ENCODE measurements at places on chromosomes 13 and 19.

DNA sequence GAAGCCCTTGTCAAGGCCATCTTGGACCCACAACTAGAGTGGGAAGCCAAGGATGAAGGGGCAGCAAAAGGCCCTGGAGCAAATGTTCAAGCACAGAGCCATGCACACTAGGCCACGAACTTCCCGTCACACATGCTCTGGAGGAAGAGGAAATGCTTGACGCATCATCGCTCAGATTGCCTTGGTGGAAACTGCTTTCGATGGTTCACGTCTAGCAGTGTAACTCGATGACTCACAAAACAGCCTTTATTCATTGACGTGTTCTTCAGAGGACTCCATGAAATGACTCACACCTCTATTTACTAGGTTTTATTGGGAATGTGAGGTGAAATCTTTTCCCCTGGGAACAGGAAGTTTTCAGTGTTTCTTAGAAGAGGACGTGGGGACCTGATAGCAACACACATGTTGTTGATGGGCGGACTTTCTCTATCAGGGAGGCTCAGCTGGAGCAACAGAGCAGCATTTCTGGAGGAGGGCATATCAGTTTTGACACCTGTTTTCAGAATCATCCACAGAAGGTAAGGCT, 79.8 kb upstream of the FLT1 start:
- no peak for DNase-seq

GRCh38 chr13:41590122-41590521, 132.8 kb downstream of the RGCC start:
- DNase-seq: no peak

DNA sequence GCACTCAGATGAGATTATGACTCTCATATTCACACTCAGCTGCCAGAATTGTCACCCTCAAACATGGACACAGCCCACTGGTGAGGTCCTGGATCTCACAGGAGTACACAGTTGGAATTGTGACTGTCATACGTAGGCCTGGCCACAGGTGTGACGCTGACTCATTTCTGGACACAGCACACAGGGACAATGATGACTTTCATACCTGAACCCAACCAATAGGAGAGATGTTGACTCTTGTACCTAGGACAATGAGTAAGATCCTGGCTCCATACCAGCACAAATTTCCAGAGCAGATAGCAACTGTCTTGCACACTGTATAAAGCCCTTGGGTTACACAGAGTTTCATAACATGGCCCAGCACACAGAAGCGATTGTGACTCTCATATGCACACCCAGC, 46.4 kb downstream of the ZNF85 start:
- DNase-seq: no peak

- no peak for DNase-seq
These were observed 113.3 kb upstream of the SOX1 start for GRCh38 chr13:111953546-111954178.

- no peak for DNase-seq
These were observed 84.7 kb downstream of the KL start for GRCh38 chr13:33100886-33101285.

DNA sequence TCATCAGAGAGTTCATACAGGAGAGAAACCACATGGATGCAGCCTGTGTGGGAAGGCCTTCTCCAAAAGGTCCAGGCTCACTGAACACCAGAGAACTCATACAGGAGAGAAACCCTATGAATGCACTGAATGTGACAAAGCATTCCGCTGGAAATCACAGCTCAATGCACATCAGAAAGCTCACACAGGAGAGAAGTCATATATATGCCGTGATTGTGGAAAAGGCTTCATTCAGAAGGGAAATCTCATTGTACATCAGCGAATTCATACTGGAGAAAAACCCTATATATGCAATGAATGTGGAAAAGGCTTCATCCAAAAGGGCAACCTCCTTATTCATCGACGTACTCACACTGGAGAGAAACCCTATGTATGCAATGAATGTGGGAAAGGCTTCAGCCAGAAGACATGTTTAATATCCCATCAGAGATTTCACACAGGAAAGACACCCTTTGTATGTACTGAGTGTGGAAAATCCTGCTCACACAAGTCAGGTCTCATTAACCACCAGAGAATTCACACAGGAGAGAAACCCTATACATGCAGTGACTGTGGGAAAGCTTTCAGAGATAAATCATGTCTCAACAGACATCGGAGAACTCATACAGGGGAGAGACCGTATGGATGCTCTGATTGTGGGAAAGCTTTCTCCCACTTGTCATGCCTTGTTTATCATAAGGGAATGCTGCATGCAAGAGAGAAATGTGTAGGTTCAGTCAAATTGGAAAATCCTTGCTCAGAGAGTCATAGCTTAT, 17.7 kb downstream of the ZNF613 start:
- DNase-seq: no peak

DNA sequence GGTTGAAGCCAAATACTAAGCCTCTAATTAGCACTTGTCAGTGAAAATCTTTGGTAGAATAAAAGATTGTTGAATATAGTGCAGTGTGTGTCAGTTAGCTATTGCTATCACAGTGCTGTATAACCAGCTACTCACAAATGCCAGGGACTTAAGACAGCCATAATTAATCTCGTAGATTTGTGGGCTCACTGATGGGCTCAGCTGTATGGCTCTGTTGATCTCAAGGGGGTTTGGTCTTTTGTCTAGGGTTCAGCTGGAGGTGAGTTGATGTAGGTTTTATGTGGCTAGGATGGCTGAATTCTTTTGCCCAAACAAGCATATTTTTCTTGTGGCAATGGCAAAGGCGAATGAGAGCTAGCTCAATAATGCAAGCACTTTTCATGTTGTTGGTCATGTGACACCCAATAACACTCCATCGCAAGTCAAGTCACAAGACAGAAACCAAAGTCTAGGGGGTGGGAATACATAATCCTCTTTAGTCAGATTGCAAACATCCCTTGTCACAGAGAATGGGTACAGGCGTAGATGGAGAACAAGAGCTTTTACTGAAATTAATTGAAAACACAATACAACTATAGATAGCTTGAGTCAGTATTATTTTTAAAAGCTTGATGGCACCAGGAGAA, 121.7 kb upstream of the EDNRB start:
- DNase-seq: no peak

- DNase-seq: no peak
These were observed 713 bp downstream of the MRPS12 start for GRCh38 chr19:38931521-38931793.

GRCh38 chr13:27158335-27158734, 13.3 kb downstream of the USP12 start:
- DNase-seq: no peak

DNA sequence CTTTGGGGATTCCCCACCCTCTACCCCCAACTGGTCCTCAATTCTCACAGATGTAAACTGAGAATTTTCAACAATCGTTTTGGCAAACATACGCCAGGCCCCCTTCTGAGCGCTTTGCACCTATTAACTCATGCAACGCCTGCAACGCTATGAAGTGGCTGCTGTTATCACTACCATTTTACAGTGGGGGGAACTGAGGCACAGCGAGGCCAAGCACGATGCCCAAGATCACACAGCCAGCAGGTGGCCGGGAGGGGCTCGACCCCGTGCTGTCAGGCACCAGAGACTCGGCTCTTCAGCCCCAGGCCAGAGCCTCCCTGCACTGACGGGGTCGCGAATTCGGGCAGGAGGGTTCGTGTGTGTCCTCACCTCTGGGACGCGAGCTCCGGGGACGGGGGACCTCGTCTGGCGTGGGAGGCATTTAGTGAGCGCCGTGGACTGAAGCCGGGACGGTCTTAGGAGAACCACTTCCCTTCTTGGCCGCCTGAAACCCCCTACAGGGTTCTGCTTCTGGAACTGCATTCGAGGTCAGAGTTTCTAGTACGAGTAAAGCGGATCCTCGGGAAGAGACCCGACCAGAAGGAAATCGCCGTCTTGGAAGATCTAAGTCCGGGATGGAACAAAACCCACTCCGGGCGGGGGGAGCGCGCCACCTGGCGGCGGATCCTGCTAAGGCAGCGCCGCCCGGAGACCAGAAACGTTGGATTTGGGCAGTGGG, 21.0 kb downstream of the ZNF114 start:
- peak; percentile 92 for DNase-seq

DNA sequence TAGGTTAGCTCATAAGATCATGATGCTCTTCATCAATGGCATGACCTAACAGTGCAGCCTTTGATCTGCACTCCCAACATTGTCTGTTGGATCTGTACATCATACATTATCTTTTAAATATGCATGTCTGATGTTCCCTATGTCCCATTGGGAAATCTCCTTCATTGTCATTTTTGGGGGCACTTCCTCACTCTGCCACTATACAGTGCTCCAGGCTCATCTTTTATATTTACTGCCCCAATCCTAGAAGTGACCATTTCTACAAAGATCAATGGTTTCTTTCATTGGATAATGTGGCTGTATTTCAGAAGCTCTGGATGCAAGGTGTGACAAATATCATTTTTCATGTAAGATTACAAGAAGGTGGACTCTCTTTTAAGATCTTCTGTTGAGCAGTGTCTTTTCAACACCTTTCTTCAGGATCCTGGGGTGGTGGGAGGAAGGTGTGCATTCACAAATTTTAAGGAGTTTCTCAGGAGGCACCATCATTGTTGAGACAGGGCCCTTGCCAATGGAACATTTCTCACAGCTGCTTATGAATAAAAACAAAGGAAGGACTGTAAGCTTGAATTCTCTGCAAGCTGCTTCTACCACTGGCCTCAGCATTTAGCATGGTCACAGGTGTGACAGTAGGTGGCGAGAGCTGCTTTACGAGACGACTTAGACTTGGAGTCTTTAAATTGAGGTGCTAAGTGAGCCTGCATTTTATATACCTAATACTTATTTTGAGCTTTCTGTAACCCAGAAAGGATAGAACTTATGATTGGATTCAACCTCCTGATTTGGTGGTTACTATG, 403.0 kb downstream of the LMO7 start:
- no peak for DNase-seq

DNA sequence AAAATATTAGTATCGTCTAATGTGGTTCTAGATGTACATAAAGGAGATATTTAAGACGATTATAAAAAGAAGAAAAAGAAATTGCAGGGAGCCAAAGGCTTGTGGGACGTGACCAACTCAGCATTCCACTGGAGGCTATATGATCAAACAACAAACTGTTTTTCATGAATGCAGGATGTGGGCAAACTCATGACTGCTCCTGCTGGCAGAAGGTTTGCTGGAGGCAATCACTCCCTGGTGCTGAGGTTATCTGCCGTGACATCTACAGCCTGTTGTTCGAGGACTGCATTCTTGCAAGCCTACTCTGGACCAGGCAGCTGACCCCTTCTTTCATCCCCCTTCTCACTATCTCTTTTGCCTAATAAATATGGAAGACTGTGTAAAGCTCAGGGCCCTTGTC, 518.1 kb downstream of the UQCRFS1 start:
- DNase-seq: no peak

DNA sequence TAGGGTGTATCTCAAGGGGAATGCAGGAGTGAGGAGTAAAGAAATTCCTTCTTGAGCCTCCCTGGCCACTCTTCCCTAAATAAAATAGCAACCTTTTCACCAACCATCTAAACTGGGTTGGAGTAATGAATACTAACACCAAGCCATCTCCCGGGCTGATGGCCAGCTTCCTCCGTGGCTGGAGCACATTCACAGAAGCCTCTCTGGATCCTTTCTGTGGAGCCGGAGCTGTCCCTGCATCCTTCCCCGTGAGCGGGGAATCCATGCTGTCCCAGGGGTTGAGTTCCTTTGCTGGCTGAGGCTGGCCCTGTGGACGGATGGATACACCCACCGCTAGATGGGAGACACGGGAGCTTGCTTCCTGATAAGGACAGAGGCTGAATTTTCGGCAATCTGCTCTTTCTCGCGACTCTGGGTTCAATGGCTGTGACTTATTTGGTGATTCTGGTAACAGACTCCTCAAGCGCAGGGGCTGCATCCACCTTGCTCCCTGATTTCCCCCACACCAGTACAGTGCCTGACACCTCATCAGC, 370.3 kb downstream of the ZNF536 start:
- no peak for DNase-seq

DNA sequence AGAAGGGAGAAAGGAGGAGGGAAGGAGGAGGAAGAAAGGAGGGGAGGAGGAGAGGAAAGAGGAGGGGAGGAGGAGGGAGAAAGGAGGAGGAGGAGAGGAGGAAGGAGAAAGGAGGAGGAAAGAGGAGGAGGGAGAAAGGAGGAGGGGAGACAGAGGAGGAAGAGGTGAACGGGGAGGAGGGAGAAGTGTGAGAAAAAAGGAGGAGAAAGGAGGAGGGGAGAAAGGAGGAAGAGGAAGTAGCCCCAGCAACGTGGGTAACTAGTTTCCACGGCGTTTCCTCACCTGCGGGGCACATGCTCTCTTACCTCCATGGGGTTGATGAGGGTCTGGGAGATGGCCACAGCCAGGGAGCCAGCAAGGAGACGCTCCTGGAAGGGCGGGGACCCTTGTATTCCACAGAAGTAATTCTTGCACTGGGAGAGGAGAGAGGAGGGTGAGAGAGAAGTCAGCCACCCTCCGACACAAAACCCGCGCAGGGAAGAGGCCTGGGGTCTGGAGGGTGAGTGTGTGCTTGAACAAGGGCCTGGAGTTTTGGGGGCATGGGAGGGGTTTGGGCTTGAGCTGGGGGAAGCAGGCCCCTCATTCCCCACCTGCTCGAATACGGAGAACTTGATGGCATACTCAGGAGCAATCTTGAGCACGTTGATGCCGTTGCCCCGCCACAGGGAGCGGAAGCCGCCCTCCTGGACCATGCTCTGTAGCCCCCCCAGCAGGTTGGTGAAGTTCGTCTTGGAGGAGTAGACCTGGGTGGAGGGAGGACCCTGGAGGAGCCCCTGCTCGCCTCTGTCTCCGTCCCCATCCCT, 3.9 kb downstream of the SLC25A41 start:
- DNase-seq: no peak

GRCh38 chr13:30730526-30730925, 4.8 kb upstream of the ALOX5AP start:
- DNase-seq: no peak
